ENCODE measurements at places on chromosomes 1 and 21. TPM values are rescaled to one million over a fixed set of nuclear protein-coding genes. Genes with fewer than 3 reads are reported as not detected.

Gene CACHD1
- 32.0 TPM for total RNA-seq

Gene PDPN
- total RNA-seq, result 33.3 TPM

Gene AMPD1
- 0.21 TPM for total RNA-seq

Gene GBP6
- total RNA-seq, result 0.68 TPM

Gene S100A7
- total RNA-seq, result not detected

Gene EFNA4
- 7.4 TPM for total RNA-seq

Gene TRPM2
- total RNA-seq, result 17.9 TPM

Gene LIPI
- not detected for total RNA-seq

Gene PTGFR
- total RNA-seq, result 4.5 TPM

Gene KCNK1
- 9.7 TPM for total RNA-seq

Gene TNFRSF18
- 0.47 TPM for total RNA-seq

Gene BMP8B
- 1.7 TPM for total RNA-seq

Gene RNU1-3
- total RNA-seq, result 6,803 TPM

All from lower lobe of right lung (tissue), 2 donors.